ENCODE measurements at places on chromosomes 16 and 17. TPM values are rescaled to one million over a fixed set of nuclear protein-coding genes. Genes with fewer than 3 reads are reported as not detected.

DNA sequence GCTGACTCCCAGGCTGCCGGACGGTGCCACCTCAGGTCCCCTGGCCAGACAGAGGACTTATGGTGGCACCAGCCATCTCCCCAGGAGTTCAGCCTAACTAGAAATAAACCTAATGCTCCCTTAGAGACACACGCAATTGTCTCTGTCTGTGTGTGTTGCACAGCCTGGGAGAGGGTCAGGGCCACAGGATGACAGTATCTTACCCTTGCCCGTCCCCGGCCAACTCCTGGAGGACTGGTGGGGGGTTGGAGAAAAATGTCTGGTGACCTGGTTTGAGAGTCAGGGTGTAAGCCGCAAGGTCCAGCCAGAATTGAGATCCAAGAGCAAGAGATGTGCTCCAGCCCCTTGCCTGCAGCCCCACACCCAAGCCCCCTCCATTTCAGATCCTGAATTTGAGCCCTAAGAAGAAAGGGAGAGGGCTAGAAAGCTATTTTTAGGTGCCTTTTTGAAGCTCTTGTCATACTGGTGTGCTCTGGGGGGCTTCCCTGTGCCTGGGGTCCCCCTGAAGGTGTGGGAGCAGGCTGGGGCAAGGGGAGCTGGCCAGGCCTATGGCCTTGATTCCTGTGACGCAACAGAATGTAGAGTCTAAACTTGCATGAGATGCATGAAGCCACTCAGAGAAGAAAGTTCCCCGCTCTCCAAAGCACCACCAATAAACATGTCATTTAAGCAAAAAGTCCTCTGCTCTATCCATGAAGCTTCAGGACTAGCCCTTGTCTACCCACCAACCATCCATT lies 12.9 kb downstream of the ZNF319 start:
- H3K4me3 ChIP-seq = no peak overlapping the region
- no peak for DNase-seq
- H3K36me3 ChIP-seq = no peaks in the 10 kb centered on the region
- no peak overlapping the region for H3K27ac ChIP-seq
- H3K27me3 ChIP-seq = peaks cover 14% of the 10 kb centered on the region

GRCh38 chr17:50511058-50511457 lies 2.8 kb downstream of the MYCBPAP start:
- no peaks in the 10 kb centered on the region for H3K36me3 ChIP-seq
- no peak overlapping the region for H3K4me3 ChIP-seq
- peaks cover 14% of the 10 kb centered on the region for H3K4me1 ChIP-seq
- peaks cover 12% of the 10 kb centered on the region for H3K27me3 ChIP-seq

- peaks cover 12% of the 10 kb centered on the region for H3K27me3 ChIP-seq
- peaks cover 5% of the 10 kb centered on the region for H3K4me1 ChIP-seq
- no peaks in the 10 kb centered on the region for H3K36me3 ChIP-seq
- H3K4me3 ChIP-seq = no peak overlapping the region
Measured at GRCh38 chr16:46638947-46639925, 18.1 kb upstream of the SHCBP1 start.

- H3K27ac ChIP-seq = no peak overlapping the region
- H3K27me3 ChIP-seq = no peaks in the 10 kb centered on the region
- H3K4me1 ChIP-seq = no peaks in the 10 kb centered on the region
- peaks cover 22% of the 10 kb centered on the region for H3K36me3 ChIP-seq
- no peak for DNase-seq
Measured at GRCh38 chr16:87334651-87335624, 17.7 kb upstream of the C16orf95 start.

DNA sequence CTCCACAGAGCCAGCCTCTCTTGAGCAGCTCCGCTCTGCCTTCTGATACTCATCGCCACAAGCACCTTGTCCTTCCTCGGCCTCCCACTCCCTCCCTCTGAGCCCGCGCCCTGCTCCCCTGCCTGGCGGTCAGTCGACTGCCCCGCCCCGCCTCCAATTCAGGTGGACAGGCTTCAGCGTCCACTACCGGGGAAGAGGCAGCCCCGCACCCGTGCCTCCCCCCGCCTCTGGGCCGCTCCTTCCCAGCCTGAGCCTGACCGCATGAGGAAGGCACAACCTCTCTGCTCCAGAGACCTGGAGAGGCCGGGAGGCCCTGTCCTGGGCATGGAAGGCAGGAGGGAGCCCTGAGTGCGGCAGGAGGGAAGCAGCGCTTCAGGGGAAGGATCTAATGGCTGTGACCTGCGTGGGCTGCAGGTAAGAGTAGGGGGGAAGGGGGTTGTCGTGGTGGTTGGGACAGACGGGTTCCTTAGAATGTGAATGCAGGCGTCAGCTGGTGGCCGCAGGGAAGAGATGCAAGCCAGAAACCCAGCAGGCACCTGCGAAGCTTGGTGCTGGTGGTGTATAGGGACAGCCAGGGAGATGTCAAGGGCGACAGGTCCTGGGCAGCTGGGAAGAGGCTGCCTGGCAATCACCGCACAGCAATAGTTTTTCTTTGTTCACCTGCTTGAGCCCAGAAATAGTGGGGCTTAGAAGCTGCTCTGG lies 3.0 kb upstream of the SLC6A4 start:
- peaks cover 24% of the 10 kb centered on the region for H3K27me3 ChIP-seq
- peaks cover 15% of the 10 kb centered on the region for H3K4me1 ChIP-seq
- no peak overlapping the region for H3K27ac ChIP-seq
- peaks cover 9% of the 10 kb centered on the region for H3K36me3 ChIP-seq

GRCh38 chr16:65543781-65544740 lies 422.2 kb upstream of the CDH11 start:
- no peaks in the 10 kb centered on the region for H3K36me3 ChIP-seq
- DNase-seq = no peak
- H3K4me3 ChIP-seq = no peak overlapping the region
- peaks cover 3% of the 10 kb centered on the region for H3K4me1 ChIP-seq
- H3K27ac ChIP-seq = no peak overlapping the region

DNA sequence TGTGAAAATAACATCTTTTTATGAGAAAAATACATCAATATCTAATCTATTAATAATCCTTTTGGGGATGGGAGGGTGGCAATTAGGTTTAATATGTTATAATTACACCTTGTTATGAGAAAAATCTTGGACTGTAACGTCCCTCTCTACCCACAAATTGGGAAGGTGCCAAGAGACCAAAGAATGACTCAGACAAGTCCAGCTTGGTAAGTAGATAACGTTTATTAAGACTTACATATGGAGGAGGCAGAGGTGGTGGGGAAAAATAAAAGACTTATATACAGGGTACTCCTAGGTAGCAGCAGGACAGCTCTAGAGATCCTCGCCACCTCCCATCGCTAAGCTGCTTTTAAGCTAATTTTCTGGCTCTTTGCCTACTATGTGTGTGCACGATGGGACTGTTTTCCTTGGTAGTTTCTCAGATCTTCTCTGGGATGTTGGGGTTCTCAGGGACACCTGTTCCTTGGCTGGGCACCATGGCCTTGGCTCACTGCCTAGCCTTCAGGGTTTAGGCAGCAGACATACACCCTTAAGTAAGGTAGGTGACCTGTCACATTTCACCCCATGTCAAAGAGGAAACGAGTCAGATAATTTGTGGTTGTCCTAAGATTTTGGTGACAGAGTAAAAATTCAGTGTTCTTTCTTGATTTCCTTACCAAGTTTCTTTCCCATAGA lies 31.5 kb downstream of the RBL2 start:
- DNase-seq = no peak
- no peaks in the 10 kb centered on the region for H3K27me3 ChIP-seq
- no peaks in the 10 kb centered on the region for H3K4me1 ChIP-seq
- H3K4me3 ChIP-seq = no peak overlapping the region

- peaks cover 10% of the 10 kb centered on the region for H3K27me3 ChIP-seq
- peak within 1 kb of the TSS; percentile 99 for H3K27ac ChIP-seq
Measured at GRCh38 chr17:3636154-3636907, at the start of the genes CTNS and SHPK. CTNS (plus strand) TSS chr17:3636760; CDS start chr17:3640207, 3,447 bp downstream. SHPK (minus strand) TSS chr17:3636250; CDS start chr17:3636219, 31 bp downstream.

CPHXL2 gene
- total RNA-seq = not detected

CES2 gene
- 26.7 TPM for total RNA-seq

USP36 gene
- total RNA-seq = 56.7 TPM
